H7 (cell line): ENCODE measurements at places on chromosomes 3 and 15.

DNA sequence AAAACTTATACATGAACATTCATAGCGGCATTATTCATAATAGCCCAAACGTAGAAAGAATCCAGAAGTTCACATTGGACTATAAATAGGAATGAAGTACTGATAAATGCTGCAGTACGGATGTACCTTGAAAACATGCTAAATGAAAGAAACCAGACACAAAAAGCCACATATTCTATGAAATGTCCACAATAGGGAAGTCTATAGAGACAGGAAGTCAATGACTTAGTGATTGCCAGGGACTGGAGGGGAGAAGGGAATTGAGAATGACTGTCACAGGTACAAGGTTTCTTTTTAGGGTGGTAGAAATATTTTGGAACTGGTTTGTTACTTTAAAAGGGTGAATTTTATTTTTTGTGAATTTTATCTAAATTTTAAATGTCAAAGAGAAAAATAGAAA is 71.4 kb upstream of the SKOR1 start:
- no peak for DNase-seq

DNA sequence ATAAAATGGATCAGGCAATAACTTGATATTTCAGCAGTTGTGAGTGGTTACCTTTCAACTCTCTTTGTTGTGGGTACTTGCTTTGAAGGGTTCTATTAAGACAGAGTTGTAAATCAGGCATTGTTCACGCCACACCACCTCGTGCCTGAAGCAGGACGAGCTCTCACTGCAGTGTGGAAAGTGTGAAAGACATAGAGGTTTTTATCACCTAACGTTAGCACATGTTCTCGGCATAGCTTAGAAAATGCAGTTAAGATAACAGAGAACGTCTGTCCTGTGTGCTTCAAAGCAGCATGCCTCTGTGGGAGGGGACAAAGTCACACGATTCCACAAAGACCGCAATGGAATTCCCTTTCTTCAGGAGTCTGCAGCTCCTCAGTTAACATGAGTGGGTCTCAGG is 7.8 kb downstream of the ADAMTS17 start:
- DNase-seq: no peak

DNA sequence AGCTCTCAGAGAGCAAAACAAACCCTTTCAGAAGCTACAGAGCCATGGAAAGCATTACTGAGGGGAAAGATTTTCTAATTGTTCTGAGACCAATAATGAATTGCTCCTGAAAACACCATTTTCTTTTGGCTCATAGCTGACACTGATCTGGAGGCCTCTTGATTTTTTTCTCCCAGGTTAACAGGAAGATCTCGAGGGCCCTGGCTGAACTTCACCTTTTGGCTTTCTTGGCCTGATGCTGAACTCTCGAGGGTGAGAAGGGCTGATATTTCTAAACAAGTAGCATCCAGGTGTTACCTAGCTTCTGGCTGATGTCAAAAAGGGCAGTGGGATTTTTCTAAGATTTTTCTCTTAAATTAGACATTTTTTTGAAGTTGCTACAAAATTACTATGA is 19.9 kb upstream of the NFKBIZ start:
- no peak for DNase-seq

- no peak for DNase-seq
Observed at GRCh38 chr3:58998476-58999117, 51.2 kb downstream of the CFAP20DC start.

DNA sequence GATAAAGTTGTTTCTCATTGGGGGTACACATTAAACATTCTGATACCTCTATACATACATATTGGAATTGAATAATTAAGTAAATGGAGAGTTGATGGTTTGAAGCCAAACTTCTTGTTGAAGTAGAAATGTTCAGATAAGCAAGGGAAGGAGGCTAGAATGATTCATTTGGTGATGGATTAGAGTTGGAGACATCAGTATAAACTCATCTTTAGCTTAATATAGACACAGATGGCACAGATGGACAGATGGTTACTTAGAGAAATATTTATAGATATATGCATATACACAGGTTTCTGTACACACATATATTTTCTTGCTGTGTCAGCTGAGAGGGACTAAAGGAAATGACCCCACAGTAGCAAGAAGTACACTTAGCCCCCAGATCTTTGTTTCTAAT is 69.5 kb downstream of the LRRC49 start:
- DNase-seq: no peak

- no peak for DNase-seq
Observed at GRCh38 chr3:33652736-33653135, 65.3 kb downstream of the CLASP2 start.

- peak; percentile 54 for DNase-seq
Observed at GRCh38 chr3:69012100-69012799, 1.2 kb downstream of the EOGT start.

GRCh38 chr15:46121441-46121840 is 486.6 kb downstream of the SQOR start:
- no peak for DNase-seq

- no peak for DNase-seq
Observed at GRCh38 chr3:171933441-171933840, 90.3 kb downstream of the TMEM212 start.
